ENCODE measurements at places on chromosomes 1 and 21. TPM values are rescaled to one million over a fixed set of nuclear protein-coding genes. Genes with fewer than 3 reads are reported as not detected.

GRCh38 chr21:25717491-25718147, 17.1 kb downstream of the ATP5PF start:
- no peak for DNase-seq

Gene TDRD5
- not detected for total RNA-seq

- DNase-seq = no peak
These were observed 151.6 kb downstream of the GALNT2 start for GRCh38 chr1:230218667-230219066.

- DNase-seq = no peak
These were observed 21.2 kb downstream of the ARMH1 start for GRCh38 chr1:44695671-44696070.

DNA sequence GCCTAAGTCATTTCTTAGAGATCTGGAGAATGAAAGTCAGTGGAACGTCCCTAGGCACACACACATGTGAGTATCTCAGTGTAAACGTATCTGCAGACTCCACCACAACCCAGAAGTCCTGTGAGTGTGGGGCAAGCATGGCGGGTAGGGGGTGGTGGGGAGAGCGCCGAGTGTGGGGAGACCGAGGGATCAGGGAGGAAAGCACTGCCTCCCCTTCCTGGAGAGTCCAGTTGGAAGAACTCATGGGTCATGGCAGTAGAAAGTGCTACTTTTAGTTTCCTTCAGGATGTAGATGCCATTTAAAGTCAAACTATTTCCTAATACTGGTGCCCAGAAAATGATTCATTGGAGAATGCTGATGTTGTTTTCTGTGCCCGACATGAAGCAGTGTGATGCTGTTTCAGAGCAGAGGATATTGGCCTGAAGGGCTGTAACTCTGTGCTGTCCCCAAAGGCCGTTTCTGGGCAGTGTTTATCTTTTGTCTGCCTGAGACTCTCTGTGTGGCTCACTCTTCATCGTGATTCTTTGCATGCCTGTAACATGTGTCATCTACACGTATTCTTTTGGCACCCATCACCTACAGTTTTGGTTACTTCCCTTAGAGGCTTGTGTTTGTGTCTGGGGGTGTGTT, 45.7 kb upstream of the TSPAN2 start:
- no peak for DNase-seq

GRCh38 chr1:25018110-25018735, 88.1 kb upstream of the RUNX3 start:
- DNase-seq = no peak

DNA sequence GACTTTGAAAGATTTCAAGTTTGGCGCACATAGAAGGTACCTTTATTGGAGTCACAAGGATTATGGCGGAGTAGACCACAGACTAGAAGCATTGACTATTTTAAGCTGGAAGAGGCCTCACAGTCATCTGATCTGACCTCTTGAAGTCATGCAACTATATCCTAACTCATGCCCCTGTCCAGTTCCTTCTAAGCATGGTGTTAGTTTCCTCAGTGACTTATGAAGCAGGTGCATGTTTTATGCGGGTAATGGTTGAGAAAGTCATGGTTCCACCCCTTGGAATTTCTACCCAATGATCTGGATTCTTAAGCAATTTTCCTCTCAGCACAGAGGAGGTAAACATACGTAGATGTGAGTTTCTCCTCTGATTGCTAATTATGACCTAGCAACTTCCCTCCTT, 11.7 kb downstream of the OLFML3 start:
- no peak for DNase-seq

DNA sequence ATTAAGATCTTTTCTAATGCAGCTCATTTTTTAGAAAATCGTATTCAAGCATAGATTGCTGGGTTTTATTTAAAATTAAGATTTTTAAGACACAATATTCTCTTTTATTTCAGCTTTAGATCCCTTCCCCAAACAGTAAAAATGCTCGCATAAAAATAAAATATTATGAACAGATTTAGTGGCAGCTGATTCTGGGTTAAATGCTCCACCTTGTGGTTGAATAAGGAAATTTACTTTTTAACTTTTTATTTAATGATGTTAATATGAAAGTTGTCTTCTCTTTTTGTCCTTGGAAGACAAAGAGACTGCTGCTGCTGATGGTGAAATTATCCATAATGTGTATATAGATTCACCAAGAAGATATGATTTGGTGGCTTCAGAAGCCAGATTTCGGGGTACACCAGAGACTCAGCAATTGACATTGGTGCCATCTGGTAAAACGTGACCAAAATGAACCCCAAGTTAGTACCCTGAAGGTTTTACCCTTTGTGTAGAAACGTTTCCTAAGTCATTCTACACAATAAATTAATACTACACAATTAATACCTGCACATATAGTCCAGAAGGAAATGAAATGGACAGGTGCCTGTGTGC, 128.0 kb downstream of the ADAMTS1 start:
- DNase-seq = no peak

Gene MYBPH
- total RNA-seq = not detected

Gene SLC41A1
- 35.0 TPM for total RNA-seq

- no peak for DNase-seq
These were observed 622 bp upstream of the TMPRSS2 start for GRCh38 chr21:41508415-41509144.

- DNase-seq = peak; percentile 70
These were observed 9.1 kb upstream of the LUZP1 start for GRCh38 chr1:23177438-23178380.

Gene B3GALT5
- total RNA-seq = not detected

DNA sequence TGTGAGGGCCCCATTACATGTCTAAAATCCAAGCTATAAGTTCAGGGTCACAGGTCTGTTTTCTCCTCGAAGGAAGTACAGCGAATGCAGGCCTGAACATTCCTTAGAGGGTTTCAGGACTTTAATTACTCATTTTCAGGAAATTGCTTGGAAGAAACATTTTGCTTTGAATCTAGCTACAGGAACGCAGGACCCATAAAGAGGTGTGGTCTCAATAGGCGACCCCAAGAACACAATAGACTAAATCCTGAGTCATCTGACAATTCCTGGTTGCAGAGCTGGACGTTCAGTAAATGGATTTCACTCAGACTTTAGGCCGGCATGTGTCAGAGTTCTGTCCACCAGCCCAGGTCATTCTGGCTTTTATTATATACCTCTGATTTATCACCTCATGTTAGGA, 1.0 kb upstream of the ERG start:
- DNase-seq = no peak

Gene PROK1
- total RNA-seq = not detected

- no peak for DNase-seq
These were observed 45.9 kb downstream of the SLC45A1 start for GRCh38 chr1:8363767-8364301.

Gene ZNF670
- total RNA-seq = 4.5 TPM

DNA sequence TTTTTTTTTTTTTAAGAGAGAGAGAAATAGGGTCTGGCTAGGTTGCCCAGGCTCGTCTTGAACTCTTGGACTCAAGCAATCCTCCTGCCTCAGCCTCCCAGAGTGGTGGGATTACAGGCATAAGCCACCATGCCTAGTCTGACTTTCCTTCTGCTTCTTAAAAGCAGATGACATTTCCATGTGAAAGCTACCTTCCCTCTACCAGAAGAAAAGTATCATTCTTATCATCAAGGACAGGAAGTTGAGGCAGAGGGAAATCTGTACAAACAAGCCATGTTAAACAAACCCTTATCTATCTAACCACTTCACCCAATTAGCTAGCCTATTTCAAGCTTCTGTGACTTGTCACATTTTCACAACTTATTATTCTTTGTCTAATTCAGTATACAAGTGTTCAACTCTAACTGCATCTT, 54.8 kb downstream of the SAMSN1 start:
- DNase-seq = no peak

Gene BEND5
- total RNA-seq = 1.0 TPM

Gene OR10Z1
- not detected for total RNA-seq

Gene PRAMEF15
- not detected for total RNA-seq

- no peak for DNase-seq
These were observed 348.5 kb upstream of the ADAMTS5 start for GRCh38 chr21:27315373-27315772.

- no peak for DNase-seq
These were observed 161.7 kb downstream of the ROR1 start for GRCh38 chr1:63935553-63935952.
